Central memory CD8-positive, alpha-beta T cell (primary cell): ENCODE measurements at places on chromosomes 11 and 22.

DNA sequence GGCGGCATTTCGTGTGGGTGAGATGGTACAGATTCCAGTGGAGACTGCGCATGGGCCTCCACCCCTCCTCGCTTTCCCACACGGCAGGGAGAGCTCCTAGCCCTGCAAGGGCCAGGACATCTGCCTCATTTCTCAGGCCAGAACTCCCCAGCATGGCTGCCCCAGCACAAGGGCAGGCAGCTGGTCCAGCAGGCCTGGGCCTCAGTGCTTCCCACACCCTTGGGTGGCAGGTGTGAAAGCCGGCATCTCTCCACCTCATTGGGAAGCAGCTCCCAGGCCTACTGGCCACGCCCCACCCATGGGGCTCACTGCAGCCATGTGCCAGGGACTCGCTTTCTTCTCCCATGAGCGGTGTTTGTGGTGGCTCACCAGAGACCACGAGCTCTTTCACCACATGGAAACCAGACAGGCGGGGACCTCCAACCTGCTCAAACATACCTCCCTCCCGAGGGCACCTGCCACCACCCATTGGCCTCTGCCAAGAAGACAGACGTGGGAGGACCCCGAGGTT, 79.1 kb downstream of the NAT10 start:
- DNase-seq = no peak

- no peak for DNase-seq
Observed at GRCh38 chr11:42315846-42316245, 856.4 kb upstream of the LRRC4C start.

DNA sequence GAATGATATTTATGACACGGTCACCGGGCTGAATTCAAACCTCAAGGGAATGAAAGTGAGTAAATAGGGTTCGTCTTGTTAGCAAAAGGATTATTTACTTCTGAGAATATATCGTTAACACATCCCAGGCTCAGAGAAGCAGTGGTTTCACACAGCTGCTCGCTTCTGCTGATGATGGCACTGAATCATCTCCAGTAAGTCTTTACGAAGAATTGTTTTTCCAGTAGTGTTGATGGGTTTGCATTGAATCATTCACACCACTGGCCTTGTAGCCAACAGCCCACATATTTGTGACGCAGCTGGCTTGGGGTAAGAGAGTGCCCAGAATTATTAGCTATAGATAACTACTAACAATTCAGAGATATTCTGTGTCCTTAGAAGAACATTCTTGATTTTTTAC, 236.3 kb downstream of the CADM1 start:
- DNase-seq = peak; percentile 14

DNA sequence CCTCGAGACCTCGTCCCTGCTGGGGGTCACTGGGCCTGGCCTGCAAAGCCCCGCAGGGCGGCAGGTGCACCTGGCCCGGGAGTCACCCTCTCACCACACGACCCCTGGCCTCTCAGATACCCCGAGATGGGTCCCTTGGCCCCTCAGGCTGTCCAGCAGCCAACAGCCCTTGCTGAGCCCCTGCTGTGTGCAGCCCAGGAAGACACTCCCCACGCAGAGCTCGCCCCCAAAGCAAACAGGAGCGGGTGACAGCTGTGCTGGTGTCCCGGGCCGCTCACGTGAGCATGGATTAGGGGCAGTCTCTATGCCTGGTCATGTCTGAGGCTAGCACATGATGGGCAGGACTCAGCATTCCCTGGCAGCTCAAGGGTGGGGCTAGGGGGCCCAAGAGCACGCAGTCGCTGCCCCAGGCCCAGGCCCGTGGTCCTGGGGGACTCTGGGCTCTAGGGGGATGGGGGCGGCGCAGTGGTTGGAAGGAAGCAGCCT, 31.3 kb downstream of the WNT7B start:
- DNase-seq = no peak

- DNase-seq = no peak
Observed at GRCh38 chr11:124646148-124646547, 23.5 kb downstream of the TBRG1 start.

GRCh38 chr22:43515902-43516301, 104.1 kb downstream of the MPPED1 start:
- no peak for DNase-seq

DNA sequence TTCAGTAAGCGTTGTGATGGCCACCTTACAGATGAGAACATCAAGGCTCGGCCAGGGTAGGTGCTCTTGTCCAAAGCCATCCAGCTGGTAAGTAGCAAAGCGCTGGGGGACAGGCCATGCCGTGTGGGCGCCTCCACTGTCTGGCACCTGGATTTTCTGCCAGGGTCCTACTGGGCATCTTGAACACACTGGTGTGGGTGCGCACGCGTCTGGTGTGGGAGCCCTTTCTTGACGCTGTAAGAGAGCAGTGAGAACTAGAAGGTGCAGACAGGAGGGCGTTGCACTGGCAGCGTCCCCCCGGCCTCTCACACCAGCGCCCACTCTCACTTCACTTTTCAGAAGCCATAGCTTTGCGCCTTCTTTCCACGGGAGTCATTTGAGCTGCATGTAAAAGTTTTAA, 296.6 kb downstream of the TBC1D22A start:
- DNase-seq = no peak

GRCh38 chr22:29427176-29427760, 11.1 kb upstream of the RFPL1 start:
- DNase-seq = no peak

- no peak for DNase-seq
Observed at GRCh38 chr11:98965358-98965757, 55.4 kb upstream of the CNTN5 start.

- DNase-seq = no peak
Observed at GRCh38 chr11:3796801-3797328, 489 bp downstream of the NUP98 start.

- no peak for DNase-seq
Observed at GRCh38 chr11:17750801-17751165, 16.2 kb downstream of the KCNC1 start.

DNA sequence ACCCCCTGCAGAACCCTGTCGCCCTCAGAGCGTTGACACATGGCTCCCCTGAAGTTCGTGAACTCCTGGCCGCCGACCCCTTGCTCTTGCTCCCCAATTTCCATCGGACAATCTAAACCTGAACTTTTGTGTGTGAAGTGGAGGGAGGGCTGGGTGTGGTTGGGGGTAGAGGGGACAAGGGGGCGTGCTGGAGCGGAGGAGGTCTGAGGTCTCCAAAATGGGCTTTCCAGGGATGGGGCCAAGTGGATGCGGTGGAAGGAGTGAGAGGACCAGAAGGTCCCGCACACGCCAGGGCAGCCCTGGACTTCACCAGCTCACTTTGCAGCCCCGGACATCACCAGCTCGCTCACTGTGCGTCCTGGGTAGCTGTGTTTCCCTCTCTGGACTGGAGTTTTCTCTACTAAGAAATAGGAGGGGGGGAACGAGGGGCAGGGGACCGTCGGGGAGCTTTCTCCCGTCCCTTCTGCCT, 18.6 kb downstream of the CREB3L1 start:
- DNase-seq = no peak

DNA sequence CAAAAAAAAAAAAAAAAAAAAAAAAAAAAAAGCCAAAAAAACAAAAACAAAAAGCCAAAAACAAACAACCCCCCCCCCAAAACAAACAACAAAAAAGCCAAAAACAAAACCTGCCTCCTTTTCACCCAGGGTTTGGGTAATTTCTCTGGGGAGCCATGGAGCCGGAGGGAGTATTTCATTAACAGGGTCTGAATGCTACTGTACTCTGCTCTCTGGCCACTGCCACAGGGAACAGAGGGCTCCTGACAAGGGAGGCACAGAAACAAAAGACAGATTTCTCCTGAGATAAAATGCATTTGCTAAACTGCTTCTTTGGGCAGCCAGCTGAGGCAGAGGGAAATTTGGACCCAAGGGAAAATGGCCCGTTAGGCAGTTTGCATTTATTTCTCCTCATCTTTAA, 266.0 kb upstream of the SYN3 start:
- DNase-seq = no peak

GRCh38 chr11:41449483-41450050, 9.9 kb downstream of the LRRC4C start:
- no peak for DNase-seq

DNA sequence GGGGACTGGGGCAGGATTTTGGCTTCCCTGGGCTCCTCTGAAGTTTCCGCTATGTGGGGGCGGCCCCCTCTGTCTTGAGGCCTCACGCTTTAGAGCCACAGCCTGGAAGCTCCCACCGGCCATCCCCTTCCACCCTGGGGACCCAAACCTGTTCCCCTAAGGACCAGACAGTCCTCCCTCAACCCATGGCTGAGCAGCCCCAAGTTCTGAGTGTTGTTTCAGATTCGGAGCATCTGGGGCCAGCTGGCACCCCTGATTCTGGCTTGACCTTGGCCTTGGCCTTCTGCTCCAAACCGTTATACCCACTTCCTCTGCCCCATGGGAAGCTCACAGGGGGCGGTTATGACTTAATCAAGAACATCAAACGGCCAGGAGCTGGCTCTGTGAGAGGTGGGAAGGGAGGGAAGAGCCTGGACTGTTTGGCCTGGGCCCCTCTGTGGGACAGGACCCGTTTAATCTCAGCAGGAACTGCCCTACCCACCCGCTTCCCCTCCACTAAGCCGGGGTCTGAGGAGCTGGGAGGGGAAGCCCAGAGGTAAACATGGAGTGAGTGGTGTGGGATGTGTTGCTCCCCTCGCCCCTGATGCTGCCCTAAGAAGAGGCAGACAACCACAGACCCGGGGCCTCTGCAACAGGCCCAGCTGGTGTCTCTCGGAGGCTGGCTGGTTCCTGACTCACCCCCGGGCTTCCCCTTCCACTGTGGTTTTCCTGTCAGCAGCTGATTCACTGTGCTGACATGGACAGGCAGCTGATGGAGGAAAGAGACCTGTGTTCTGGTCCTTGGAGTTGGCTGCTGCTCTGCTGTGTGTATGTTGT, 3.4 kb downstream of the CD82 start:
- DNase-seq = peak; percentile 61

DNA sequence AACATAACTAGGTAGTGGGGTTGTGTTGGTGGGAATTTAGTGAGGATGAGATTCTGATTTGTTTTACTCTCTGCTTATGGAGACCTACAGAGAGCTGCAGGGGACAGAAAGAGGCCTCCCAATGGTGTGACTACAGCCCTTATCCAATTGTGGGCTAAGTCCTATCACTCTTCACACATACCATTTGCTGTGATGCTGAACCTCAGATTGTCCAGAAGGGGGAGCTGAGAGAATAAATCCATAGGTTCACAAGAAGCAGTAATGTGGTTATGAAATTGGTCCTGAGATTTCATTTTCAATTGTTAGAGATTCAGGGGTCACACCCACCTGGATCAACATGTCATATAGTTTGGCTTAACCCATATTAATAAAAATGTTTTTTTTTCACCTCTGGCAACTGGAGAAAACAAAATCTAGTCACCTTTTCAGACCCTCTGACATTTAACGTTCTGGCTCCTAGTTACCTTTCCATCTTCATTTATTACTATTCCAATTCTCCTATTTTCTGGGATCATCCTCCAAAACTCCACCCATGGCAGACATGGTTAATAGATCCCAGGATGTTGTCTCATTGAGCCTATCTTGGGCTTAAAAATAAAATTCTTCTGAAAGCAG, 53.3 kb upstream of the PTPN5 start:
- no peak for DNase-seq

DNA sequence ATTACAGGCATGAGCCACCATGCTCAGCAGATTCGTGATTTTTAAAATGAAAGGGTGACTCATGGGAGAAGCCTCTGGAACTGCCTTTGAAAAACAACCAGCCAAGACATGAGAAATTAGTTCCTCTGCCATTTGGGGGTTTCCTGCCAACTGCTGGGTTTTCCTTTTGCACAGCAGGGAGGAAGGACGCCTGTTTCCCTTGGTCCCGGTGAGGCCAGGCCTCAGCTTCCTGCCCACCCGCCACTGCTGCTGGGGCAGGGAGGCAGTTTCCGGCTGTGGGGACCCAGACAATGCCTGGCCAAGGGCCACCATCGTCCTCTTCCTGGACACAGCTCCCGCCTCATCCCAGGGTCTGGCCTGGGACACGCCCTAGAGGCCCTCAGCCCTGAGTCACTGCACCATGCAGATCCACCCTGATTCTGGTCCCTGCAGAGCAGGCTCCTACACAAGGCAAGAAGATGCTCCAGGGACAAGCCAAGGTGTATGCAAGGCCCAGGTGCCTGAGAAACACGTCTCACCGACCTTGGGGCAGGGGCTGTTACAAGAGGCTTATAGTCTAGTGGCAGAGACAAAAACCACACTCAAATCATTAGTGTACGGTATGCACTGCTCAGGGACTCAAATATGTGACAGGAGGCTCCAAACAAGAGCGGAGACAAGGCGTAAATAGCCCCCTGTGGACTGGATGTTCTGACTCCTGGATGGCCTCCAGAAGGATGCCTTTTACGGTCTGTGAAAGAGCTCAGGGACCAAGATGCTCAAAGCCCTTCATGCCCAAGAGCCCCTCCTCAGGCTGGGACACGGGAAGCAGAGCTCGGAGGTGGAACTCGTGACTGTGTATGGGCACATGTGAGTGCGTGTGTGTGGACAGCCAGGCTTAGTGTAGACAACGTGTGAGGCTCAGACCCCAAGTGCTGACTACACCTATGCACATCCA, 10.0 kb downstream of the PPM1F start:
- no peak for DNase-seq

- DNase-seq = no peak
Observed at GRCh38 chr11:70466596-70466995, 68.3 kb downstream of the CTTN start.
